ENCODE measurements at places on chromosomes 5 and 9.

GRCh38 chr5:126119887-126120442 lies 303.2 kb upstream of the GRAMD2B start:
- no peak for DNase-seq

- peak; percentile 69 for DNase-seq
These were observed 128.2 kb downstream of the OLFM1 start for GRCh38 chr9:135215571-135216161.

DNA sequence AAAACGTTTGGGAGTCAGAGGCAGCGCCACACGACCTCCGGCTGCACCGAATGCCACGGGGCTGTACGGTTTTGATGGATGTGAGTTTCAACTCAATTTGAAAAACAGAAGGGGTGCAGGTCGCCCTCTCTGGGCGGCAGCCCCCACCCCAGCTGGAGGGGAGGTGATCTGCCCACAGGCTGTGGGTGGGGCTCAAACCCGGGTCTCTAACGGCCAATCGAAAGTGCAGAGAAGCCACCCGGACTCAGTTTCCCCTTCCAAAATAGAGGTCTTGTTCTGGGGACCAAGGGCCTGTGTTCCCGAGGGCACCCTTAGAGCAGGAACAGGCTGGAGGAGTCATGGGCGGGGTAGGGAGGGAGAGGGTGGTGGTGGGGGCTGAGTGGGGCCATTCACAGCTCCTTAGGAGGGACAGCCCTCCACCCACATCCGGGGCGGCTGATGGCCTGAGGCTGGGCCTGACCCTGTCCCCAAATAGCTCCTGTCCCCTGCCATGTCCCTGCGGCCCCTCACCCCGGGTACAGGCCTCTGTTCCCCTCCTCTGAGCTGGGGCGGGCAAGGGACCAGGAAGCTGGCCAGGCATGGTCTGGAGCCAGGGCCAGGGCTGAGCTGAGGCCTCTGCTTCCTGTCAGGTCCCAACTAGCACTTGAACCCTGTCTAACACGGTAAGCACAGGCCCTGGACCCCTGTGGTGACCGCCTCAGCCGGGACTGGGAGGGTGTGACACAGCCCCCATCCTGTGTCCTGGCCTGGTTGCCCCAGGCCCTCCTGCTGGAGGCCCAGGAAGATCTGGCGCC lies 22.6 kb upstream of the NOTCH1 start:
- DNase-seq, result no peak

DNA sequence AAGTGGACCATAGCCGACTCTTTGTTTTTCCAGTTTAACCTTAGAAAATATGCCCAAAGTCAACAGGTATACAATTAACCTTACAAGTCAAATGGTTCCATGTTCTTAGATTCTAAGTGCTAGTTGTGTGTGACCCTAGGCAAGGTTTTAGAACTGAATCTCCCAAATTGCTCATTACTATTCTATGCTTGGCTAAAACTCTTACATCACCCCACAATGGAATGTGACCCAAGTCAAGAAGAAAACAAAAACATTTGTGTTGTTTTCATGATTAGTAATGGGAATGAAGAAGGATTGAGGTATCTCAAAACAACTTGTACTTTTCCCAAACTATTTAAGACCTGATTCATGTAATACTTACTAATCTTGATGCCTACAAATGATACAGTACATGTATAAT lies 159.2 kb downstream of the ARRDC3 start:
- DNase-seq, result no peak

DNA sequence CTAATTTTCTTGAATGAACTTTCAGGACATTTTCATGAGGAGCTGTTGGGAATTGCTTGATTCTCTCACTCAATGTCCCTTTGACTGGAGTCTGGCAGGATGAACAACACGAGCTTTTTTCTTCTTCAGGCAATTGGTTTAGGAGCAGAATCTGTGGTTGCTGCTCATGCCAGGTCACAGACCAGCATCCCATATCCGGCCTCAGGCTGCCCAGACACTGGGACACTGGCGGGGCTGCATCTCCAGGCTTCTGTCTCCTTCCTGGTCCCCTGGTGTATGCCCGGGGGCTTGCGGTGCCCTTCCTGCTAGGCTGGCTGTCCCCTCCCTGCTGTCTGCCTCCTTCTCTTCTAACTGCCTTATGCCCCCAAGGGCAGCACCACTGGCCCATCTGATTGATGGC lies 311.5 kb upstream of the DAP start:
- peak; percentile 70 for DNase-seq

GRCh38 chr5:73374520-73375190 lies 73.9 kb downstream of the FOXD1 start:
- DNase-seq, result no peak

DNA sequence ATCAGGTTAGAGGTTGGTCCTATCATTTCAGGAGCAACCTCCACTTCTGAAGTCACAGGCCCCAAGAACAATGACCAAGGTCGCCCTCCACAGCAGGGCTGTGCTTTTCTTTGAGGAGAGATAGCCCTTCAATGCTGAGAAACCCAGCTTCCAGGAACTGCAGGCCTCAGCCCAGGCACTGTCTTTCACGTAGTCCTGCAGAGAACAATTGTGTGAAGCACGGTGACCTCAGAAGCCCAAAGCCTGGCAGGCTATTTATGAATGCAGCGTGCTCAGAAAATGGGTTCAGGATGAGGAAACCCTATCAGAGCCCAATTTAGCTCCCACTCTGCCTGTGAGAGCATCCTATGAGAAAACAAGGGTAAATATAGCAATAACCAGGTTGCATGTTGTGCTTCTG lies 388.3 kb downstream of the PLK2 start:
- no peak for DNase-seq

GRCh38 chr9:82489201-82489821 lies 500.7 kb downstream of the SPATA31D1 start:
- no peak for DNase-seq

DNA sequence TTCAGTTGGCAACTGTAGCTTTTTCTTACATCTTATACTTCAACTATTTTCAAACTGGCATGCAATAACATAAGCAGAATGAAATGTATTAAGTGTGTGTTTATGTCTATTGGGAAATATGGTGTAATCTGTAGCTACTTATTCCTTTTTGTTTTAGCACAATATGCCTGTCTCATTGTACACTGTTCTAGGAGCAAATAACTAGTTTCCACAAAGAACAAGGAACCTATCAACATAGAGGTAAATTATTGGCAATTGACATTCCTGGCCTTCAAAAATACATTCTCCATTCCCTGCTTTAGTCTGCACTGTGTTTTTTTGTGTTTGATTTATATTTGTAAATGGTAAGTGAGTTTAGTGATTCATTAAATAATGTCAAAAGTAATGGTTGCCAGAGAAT lies 75.7 kb downstream of the FBXL7 start:
- DNase-seq, result no peak

DNA sequence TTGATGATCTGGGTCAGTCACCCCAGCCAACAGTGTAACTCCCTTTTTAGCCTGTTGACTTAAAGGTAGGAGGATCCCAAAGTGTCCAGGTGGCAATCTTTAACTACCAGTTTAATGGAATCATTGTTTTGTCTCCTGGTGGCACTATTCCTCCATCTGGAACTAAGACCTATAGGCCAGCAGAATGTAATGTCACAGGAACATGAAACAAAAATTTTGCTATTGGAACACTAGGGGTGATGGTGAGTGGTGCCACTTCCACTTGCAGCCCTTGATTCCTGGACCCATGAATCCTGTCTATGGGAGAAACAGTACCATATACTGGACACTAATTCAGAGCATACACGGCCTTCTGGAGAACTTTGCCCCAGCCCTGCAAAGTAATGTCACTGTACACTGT lies 219.5 kb upstream of the RASA1 start:
- DNase-seq, result no peak

GRCh38 chr9:35059438-35059837 lies 13.0 kb downstream of the VCP start:
- no peak for DNase-seq

GRCh38 chr5:65068410-65068809 lies 299.7 kb downstream of the CWC27 start:
- DNase-seq, result no peak

DNA sequence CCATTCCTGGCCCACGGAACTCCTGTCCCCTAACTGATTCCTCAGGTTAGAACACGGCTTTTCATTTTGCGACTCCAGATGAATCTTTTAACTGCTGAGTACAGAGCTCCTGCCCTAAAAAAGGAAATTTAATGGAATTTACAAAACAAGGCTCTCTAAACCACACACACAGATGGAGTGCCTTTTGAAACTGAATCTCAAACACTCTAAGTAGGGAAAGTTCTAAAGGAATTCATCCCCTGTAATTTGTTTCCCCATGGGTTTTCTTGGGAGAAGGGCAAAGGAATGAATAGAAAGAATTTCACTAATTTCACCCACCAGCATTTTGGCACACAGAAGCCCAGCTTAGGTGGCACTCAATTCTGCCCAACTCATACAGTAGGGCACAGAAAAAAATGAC lies 106.5 kb downstream of the THBS4 start:
- DNase-seq, result no peak

DNA sequence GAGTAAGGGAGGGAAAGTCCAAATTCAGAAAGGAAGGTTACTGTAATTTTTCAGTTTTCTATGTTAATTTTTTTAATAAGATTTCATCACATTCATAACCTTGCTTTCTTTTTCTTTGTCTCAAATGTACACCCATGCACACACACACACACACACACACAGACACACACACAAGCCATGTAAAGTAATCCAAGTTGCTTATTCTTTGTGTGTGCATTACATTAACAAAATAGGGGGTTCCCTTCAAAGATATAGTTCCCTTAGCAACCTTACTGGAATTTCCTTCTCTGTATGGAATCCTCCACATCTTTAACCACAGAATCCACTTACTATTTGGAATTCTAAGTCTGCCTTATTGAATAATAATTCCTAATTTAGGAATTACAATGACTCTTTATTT lies 32.7 kb downstream of the ZNF366 start:
- DNase-seq, result no peak

GRCh38 chr5:431001-431710 lies 11.8 kb upstream of the EXOC3 start:
- no peak for DNase-seq

- no peak for DNase-seq
These were observed 5.6 kb downstream of the ZNF462 start for GRCh38 chr9:106868565-106868964.

GRCh38 chr9:16364347-16364746 lies 506.1 kb downstream of the BNC2 start:
- no peak for DNase-seq

- DNase-seq, result no peak
These were observed 164.5 kb downstream of the TMEM38B start for GRCh38 chr9:105858877-105859276.

GRCh38 chr9:121404906-121405305 lies 34.9 kb upstream of the STOM start:
- no peak for DNase-seq

DNA sequence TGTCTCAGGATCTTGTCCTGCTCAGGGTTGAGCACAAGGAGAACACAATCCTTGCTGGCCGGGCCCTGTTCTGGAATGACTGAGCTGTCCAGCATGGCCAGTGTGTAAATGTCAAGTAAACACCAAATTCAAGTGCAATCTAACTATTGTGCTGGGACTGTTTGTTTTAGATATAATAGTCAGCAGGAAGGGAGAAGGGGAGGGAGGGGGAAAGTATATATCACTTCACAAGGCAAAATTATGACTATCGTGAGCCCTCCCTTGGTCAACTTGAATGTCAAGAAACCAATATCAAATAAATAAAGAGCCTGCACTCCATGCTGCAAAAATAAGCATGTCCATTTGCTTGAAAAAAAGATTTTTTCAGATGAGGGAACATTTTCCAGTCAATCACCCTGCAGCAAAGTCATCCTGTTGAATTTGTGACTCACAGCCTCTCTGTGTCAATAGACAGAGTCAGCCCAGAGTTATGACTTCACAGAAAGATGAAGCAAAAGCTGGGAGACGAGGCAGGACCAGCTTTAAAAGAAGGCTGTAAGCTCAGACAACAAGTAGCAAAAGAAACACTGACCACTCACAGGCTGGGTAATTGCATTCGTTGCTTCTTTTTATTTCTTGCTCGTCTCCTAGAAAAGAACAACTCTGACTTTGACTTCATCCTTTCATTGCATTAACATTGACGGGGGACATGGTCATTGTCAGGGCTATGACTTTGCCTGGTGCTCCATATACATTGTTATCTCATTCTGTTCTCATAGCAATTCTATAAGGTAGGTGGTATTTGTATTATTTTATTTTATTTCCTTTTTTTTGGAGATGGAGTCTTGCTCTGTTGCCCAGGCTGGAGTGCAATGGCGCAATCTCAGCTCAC lies 15.3 kb upstream of the KLF4 start:
- no peak for DNase-seq

GRCh38 chr5:79857714-79858409 lies 133.2 kb downstream of the MTX3 start:
- DNase-seq, result peak; percentile 89

DNA sequence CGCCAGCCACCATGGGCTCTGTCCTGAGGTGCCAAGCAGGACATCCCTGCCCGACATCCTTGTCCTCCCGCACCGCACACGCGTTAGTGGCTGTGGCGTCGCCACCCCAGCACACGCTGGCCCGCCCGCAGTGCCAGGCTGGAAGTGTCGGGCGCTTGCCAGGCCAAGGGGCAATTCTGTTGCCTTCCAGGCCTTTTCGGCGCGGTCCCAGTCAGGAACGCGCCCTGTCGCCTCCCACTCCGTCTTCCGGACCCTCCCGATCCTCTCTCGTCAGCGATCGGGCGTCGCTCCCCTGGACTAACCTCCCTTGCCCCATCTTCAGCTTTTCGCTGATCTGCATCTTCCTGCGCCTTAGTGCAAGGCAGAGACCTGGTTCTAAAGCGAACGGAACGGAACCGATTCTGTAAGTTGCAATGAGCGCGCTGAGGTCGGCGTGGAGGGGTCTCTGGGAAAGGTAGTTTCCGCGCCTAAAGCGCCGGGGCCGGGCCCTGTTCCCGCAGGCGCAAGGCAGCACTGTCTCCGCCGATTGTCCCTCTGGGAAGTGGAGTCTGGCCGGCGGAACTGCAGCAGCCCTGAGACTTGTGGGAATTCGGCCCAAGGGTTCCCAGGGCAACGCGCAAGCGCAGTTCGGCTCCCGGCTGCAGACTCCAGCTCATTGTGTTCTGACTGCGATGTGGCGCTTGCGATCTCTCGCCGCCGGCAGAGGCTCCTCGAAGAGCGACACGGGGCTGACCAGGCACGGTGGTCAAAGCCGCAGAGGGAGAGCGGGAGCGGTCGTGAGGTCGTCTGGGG lies at the start of gene ZNF454:
ZNF454 (plus strand) TSS at position 630 of the 792 bp plus-strand sequence. CDS start 1,594 bp downstream, outside the sequence.
- peak; percentile 99 for DNase-seq

DNA sequence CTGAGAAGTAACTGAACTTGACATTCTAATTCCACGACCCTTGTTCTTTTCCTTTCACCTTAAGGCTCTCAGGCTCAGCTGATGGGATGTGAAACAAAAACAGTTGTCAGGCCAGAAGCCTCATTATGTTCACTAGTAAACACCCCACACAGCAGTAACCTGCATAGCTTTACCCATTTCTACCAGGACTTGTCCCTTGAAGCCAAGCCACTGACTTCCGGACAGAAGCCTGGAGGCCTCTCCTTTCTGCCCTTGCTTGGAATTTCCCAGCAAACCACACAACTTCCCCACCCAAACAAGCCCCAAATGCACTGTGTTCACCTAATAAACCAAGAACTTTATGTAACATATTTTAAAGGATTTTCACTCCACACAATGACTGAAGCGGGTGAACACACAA lies 19.6 kb downstream of the PRUNE2 start:
- no peak for DNase-seq
